ENCODE measurements at places on chromosomes 2 and 18.
A peak's percentile ranks its signal among the peaks of the same experiment; 100 is the strongest.

GRCh38 chr2:223586261-223586660 lies 15.9 kb downstream of the SCG2 start:
- peaks cover 10% of the 10 kb centered on the region for H3K27me3 ChIP-seq
- H3K36me3 ChIP-seq: no peaks in the 10 kb centered on the region
- H3K4me1 ChIP-seq: no peaks in the 10 kb centered on the region
- no peak overlapping the region for H3K27ac ChIP-seq
- no peak for DNase-seq
- no peak overlapping the region for H3K4me3 ChIP-seq

GRCh38 chr2:44361330-44362206 lies at the start of the genes CAMKMT and PREPL:
CAMKMT (plus strand) TSS chr2:44361947.
PREPL (minus strand) TSS chr2:44361494; CDS start chr2:44346342, 15,152 bp downstream.
- peak within 1 kb of the TSS; percentile 100 for H3K4me3 ChIP-seq
- peak within 1 kb of the TSS; percentile 99 for H3K27ac ChIP-seq

- no peak overlapping the region for H3K27ac ChIP-seq
- no peaks in the 10 kb centered on the region for H3K36me3 ChIP-seq
- H3K4me1 ChIP-seq: no peaks in the 10 kb centered on the region
- DNase-seq: no peak
These were observed 110.6 kb downstream of the HS6ST1 start for GRCh38 chr2:128208023-128208422.

- H3K36me3 ChIP-seq: peaks cover 3% of the 10 kb centered on the region
- H3K4me3 ChIP-seq: peak overlapping the region; percentile 81
- H3K27ac ChIP-seq: peak overlapping the region; percentile 36
These were observed 362 bp upstream of the PSTPIP2 start for GRCh38 chr18:46072376-46072867.

All from naive thymus-derived CD8-positive, alpha-beta T cell (primary cell).